Liver (tissue), 10 donors: ENCODE measurements at places on chromosomes 4 and X. TPM values are rescaled to one million over a fixed set of nuclear protein-coding genes. Genes with fewer than 3 reads are reported as not detected.

GRCh38 chrX:153516073-153516472 is 1.4 kb upstream of the ATP2B3 start:
- peaks cover 10% of the 10 kb centered on the region for H3K27me3 ChIP-seq
- no peak for DNase-seq
- H3K27ac ChIP-seq = no peak overlapping the region
- no peaks in the 10 kb centered on the region for H3K36me3 ChIP-seq

DNA sequence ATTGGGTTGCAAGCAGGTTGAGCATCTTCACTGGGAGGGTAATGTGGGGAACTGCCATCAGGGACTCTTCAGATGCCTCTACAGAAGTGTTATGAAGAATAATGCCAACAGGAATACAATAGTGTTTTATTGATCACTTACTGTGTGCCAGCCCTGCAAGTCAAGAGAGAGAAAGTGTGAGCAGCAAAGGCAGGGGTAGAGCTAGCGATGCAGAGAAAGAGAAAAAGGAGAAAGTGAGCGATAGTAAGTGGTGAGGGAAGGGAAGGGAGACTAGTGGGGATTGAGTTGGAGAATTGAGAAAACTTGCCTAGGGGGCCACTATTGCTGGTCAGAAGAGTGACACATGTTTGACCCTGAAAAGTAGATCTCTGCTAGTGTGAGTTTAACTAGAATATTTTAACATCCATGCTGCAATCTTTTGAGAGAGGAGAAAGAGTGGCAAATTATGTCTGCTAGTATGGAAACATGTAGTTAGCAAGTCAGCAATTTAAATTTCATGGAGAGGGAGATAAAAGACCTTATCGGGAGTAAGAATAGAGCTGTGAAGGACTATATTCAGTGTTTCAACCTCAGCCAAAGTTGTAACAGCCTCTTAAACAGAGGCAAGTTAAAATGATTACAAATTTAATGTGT is 12.2 kb downstream of the AFF1 start:
- H3K36me3 ChIP-seq = peaks cover 2% of the 10 kb centered on the region
- no peak overlapping the region for H3K4me3 ChIP-seq
- peaks cover 14% of the 10 kb centered on the region for H3K4me1 ChIP-seq

DNA sequence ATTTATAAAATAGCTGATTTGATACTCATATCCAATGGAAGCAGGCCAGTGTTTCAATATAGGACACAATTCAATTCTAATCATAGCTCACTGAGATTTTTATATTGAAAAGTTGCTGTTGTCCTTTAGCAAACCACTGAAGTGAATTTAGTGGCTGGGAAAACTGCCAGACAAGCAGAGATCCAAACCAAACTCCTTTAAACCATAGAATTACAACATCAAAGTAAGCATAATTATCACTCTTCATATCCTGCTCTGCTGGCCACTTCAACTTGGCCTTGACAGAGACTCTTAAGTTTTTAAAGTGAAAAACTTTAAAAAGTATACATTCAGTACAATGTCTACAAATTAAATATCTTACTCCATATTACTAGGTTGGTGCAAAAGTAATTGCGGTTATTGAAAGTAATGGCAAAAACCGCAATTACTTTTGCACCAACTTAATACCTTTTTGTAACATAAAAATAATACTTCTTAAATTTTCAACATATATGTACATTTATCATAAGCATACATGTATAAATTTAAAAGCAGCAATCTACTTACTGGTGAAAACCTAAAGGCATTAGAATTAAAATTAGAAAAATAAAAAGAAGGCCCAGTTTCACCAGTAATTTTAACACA is 433.0 kb downstream of the PCDH10 start:
- no peaks in the 10 kb centered on the region for H3K27me3 ChIP-seq
- no peaks in the 10 kb centered on the region for H3K4me1 ChIP-seq
- no peak overlapping the region for H3K27ac ChIP-seq
- no peaks in the 10 kb centered on the region for H3K36me3 ChIP-seq
- no peak for DNase-seq

Gene ARR3
- not detected for polyA plus RNA-seq
